Activated effector memory CD4-positive, alpha-beta T cell treated with Interleukin-2 at 50 U/mL for 16 hours (primary cell): ENCODE measurements at places on chromosomes 11 and 22.
A peak's percentile ranks its signal among the peaks of the same experiment; 100 is the strongest.

GRCh38 chr11:761526-762108 lies 14.4 kb downstream of the TALDO1 start:
- no peak for DNase-seq

DNA sequence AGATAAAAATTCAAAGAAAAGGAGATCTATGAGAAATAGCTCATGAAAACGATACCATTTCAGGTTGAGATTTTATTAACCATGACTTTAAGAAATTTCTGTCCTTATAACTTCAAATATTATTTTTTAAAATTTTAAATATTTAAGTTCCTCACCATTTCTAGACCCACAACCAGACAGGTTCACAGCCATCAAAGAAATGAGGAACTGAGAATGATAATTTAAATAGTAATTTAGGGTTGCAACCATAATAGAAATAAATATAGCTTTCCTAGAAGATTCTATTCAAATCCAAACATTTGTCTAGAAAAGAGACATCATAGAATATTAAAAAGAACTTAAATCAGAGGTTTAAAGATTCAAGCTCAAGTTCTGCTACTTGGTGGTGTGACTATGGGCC lies 5.9 kb upstream of the VWA5A start:
- DNase-seq = no peak

GRCh38 chr11:64148226-64148916 lies 17.5 kb downstream of the MACROD1 start:
- DNase-seq = peak; percentile 53

- DNase-seq = no peak
Measured at GRCh38 chr22:38072322-38073149, 11.4 kb downstream of the SLC16A8 start.

- no peak for DNase-seq
Measured at GRCh38 chr11:103070142-103070541, 21.8 kb downstream of the DCUN1D5 start.

- DNase-seq = peak; percentile 78
Measured at GRCh38 chr11:118608360-118609227, 1.2 kb downstream of the PHLDB1 start.

DNA sequence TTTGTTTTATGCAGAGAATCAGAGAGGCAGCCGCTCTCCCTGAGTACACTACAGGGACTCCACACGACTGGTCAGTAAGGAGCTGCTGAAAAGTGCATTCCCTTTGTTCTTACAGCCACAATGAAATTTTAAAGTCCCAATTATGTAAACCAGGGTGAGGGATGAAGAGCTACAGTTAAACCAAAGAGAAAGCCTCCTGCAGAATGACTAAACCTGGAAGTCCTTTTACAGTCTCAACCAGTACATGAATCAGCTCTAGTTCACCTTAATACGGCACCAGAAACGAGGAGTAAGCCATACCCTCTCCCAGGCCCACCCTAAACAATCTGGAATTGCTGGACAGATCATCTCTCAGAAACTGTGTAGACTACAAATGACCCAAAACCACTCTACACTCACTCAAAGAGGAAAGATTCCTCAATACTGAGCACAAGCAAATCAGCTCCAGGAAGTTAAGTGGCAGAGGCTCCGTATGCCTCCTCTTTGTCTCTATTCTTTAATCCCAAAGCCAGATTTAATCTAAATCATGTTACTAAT lies 113.1 kb downstream of the RBFOX2 start:
- no peak for DNase-seq

DNA sequence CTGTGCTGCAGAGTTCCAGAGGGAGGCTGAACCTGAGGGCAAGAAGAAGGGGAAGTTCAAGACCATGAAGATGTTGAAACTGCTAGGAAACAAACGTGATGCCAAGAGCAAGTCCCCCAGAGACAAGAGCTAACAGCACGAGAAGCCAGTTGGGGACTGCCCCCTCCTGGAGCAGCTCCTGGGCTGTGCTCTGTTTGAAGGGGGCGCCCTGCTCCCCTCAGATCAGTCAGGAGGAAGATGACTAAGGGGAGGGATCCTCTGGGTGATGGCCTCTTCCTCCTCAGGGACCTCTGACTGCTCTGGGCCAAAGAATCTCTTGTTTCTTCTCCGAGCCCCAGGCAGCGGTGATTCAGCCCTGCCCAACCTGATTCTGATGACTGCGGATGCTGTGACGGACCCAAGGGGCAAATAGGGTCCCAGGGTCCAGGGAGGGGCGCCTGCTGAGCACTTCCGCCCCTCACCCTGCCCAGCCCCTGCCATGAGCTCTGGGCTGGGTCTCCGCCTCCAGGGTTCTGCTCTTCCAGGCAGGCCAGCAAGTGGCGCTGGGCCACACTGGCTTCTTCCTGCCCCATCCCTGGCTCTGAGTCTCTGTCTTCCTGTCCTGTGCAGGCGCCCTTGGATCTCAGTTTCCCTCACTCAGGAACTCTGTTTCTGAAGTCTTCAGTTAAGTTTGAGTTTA lies 12.6 kb downstream of the C22orf23 start:
- DNase-seq = no peak

DNA sequence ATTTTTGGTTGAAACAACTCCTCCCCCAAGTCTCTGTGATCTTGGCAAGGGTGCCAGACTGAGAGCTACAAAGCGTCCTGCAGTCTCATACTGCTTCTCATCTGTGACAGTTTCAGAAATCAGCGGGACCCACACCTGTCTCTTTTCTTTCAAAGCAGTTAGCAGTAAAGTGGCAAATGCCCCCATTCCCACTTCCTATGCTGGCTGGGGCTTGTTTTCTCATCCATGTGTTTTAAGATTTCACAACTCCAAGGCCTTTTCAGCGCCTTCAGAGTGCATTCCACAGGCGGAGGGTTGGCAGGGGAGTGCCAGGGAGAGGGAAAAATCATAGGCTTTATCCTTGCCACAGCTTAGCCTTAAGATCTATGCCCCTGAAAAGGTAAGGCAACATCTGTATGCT lies 493.5 kb downstream of the OPCML start:
- DNase-seq = no peak

DNA sequence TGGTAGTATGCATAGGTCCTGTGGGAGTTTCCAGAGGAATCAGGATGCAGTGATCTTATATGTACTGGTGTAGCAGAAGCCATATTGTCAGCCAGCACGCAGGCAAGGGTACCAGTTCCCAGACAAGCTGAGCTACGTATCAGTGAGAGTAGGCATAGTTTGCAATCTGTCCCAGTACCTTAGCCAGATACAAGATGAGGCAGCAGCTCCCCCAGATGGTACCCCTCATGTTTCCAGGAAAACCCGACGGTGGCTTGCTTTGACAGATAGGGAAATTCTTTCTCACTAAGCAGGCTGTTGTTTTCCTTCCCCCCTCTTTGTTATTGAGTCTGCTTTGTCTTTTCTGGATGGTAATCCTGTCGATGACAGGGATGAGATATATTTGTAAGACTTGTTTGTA lies 109.7 kb upstream of the RRM1 start:
- peak; percentile 6 for DNase-seq

GRCh38 chr22:43312608-43313007 lies 30.6 kb downstream of the SCUBE1 start:
- DNase-seq = no peak

DNA sequence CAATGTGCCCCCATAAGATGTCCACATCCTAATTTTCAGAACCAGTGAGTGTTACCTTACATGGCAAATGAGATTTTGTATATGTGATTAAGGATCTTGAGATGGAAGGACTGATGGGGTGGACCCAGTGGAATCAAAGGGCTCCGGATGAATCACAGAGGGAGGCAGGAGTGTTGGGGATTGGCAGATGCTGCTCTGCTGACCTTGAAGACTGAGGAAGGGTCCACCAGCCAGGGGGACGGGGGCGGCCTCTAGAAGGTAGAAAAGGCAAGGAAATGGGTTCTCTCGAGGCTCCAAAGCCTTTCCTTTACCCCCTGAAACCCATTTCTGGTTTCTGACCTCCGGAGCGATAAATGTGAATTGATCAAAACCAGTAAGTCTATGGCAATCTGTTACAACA lies 18.8 kb downstream of the TMEM218 start:
- no peak for DNase-seq

DNA sequence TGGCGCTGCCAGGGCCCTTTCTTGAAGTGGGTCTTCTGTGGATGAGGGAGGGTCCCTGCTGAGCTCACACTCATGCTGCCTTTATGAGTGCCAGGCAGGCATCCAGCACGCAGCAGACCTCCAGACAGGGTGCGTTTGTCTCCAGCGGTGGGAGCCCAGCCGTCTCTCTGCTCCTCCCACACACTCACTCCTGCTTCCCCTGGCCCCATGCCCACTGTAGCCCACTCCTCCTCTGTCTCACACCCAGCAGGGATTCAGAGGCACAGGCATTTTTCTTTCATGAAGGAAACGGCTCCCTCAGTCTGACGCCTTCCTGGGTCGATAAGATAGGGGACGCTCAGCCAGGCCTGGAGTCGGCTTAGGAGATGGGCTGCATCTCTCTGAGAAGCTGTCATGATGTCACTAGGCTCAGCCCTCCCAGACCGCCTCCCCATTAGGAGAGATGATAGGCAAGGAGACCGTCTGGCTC lies 183.9 kb upstream of the NCAM1 start:
- DNase-seq = no peak

GRCh38 chr11:13761716-13762115 lies 93.2 kb downstream of the FAR1 start:
- DNase-seq = no peak
